ENCODE measurements at places on chromosomes 6 and 20. TPM values are rescaled to one million over a fixed set of nuclear protein-coding genes. Genes with fewer than 3 reads are reported as not detected.

C6orf52 gene
- 3.9 TPM for total RNA-seq

BPIFA1 gene
- total RNA-seq: not detected

C6orf15 gene
- not detected for total RNA-seq

OR2J1 gene
- total RNA-seq: not detected

OR2J3 gene
- not detected for total RNA-seq

THBD gene
- 6.5 TPM for total RNA-seq

All from epithelial cell of alveolus of lung (primary cell).